CD4-positive, CD25-positive, alpha-beta regulatory T cell (primary cell): ENCODE measurements at places on chromosomes 3 and 15. TPM values are rescaled to one million over a fixed set of nuclear protein-coding genes. Genes with fewer than 3 reads are reported as not detected.

Gene VEPH1
- not detected for polyA plus RNA-seq

Gene DPH6
- 33.7 TPM for polyA plus RNA-seq

Gene OR5H14
- polyA plus RNA-seq: not detected

Gene CCDC39
- polyA plus RNA-seq: not detected

- H3K27ac ChIP-seq: no peak overlapping the region
- DNase-seq: no peak
- no peaks in the 10 kb centered on the region for H3K4me1 ChIP-seq
- H3K4me3 ChIP-seq: no peak overlapping the region
- no peaks in the 10 kb centered on the region for H3K36me3 ChIP-seq
Observed at GRCh38 chr3:105260385-105260784, 106.3 kb upstream of the ALCAM start.

DNA sequence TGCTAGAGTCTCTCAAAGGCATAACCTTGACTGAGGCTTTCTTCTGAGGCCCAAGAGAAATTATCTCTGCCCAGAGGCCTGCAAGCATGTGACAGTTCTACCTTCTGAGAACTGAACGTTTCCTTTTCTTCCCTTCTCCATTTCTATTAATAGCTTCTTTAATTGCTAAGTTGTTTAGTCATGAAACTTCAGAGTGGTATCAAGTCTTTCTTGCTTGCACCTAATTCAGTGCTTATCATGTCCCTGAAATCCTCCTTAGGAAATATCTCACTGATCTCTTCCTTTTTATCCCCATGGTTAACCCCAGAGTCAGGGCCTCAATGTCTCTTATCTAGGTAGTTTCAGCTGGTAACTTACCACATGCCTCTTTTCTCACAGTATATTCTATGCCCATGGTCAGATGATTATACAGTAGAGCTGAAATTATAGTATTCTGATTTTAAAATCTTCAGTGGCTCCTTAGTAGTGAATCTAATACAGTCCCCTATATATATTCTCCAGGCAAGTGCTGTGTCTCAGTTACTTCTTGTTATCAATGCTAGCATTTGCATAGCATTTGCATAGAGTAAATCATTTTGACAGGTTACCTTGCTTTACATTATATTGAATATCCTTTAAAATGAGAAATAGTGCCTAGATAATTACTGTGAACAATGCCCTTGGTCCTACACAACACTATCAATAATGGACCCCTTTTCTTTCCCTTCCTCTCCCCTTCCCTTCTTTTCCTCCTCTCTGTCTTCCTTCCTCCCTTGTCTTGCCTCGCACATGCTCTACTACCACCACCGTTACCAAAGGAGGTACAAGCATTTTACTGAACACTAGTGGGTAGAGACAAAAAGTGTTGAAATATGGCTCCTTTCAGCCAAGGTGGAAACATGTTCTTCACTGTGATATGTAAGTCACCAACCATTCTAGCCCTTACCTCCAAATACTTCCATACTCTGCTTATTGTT, 33.0 kb downstream of the KBTBD8 start:
- H3K27ac ChIP-seq: no peak overlapping the region
- no peak for DNase-seq
- no peaks in the 10 kb centered on the region for H3K27me3 ChIP-seq

- peaks cover 37% of the 10 kb centered on the region for H3K4me1 ChIP-seq
- DNase-seq: peak; percentile 79
- H3K36me3 ChIP-seq: peaks cover 5% of the 10 kb centered on the region
- peak within 1 kb of the TSS; percentile 23 for H3K27ac ChIP-seq
- no peaks in the 10 kb centered on the region for H3K27me3 ChIP-seq
Observed at GRCh38 chr3:52444860-52445793, at the start of gene SEMA3G. Gene SEMA3G (minus strand): TSS chr3:52445103. CDS start chr3:52445027, 76 bp downstream.

DNA sequence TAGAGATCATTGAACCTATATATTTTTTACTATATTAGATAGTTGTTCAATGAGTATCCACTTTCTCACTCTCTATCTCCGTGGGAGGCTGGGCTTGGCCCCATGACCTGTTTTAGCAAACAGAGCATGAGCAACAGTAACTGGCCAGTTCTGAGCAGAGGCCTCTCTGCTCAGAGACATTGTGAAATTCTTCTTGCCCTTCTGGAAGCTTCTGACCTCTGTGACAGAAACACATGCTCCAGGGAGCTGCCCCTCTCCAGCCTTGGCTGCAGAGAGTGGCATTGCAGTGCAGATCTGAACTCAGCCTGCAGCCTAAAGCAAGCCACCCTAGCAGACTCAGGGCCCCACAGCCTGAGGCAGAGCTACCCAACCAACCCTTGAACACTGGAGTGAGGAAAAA, 20.5 kb downstream of the FAM240A start:
- H3K27ac ChIP-seq: no peak overlapping the region
- peaks cover 2% of the 10 kb centered on the region for H3K27me3 ChIP-seq
- no peak for DNase-seq

DNA sequence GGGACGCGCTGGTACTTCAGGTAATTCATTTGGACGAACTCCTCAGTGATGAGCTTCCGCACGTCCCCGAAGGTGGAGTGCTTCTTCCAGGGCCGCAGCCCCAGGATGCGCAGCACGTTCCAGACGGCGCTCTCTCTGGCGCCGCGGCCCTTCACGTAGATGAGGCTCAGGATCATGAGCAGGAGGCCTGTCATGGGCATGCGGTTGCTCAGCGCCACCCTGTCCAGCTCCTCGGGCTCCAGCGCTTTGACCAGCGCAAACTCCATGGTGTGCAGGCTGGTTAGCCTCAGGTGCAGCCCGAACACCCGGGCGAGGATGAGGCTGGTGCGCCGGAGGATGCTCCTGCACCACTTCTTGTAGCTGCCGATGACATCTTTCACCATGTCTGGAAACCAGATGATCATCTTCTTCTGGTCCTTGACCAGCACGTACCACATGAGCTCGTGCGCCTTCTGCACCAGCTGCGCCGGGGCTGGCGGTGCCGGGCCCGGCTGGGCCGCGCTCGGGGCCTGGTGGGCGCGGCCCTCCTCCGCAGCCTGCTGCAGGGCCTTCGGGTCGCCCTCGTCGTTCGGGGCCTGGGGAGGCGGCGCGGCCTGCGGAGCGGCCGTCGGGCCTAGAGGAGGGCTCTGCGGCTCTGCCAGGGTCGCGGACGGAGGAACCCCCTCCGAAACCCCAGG, 501 bp downstream of the NDN start:
- no peak overlapping the region for H3K27ac ChIP-seq
- no peaks in the 10 kb centered on the region for H3K27me3 ChIP-seq
- H3K4me1 ChIP-seq: no peaks in the 10 kb centered on the region
- no peaks in the 10 kb centered on the region for H3K36me3 ChIP-seq
- DNase-seq: no peak
- H3K4me3 ChIP-seq: no peak overlapping the region

DNA sequence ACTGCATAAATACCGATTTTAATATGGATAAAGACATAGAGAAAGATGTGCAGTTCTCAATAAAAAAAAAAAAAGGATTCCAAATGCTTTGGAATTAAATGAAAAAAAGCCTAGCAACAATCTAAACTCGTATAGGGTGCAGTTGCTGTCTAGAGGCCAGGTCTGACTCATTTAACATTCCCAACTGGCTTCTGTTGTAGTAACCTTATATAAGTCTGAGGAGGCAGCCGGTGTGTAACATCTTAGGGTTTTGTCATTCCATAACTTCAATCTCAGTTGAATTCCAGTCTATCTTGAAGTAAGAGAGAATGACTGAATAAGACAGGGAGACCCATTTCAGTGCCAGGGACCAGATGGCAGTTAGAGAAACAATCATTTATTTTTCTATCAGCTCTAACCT, 6.5 kb downstream of the PDCD10 start:
- H3K27ac ChIP-seq: peak overlapping the region; percentile 42
- peaks cover 69% of the 10 kb centered on the region for H3K4me1 ChIP-seq
- H3K36me3 ChIP-seq: peaks cover 4% of the 10 kb centered on the region
- H3K4me3 ChIP-seq: peak overlapping the region; percentile 35

DNA sequence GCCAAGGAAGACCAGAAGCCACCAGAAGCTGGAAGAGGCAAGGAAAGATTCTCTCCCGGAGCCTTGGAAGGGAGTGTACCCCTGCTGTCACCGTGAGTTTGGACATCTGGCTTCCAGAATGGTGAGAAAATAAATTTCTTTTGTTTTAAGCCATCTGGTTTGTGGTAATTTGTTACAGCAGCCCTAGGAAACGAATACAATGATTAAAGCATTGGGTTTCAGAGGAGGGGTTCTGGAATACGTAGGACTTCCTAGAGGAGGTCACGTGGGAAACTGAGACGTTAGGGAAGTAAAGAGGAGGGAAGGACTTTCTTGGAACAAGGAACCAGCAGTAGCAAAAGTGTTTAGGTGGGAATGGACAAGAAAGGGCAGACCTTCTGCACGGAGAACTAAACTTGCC, 377.7 kb downstream of the IL20RB start:
- DNase-seq: no peak
- no peaks in the 10 kb centered on the region for H3K36me3 ChIP-seq
- no peak overlapping the region for H3K4me3 ChIP-seq
- H3K27me3 ChIP-seq: no peaks in the 10 kb centered on the region

GRCh38 chr15:34650177-34650576, 66.7 kb upstream of the GOLGA8B start:
- H3K36me3 ChIP-seq: no peaks in the 10 kb centered on the region
- H3K4me3 ChIP-seq: no peak overlapping the region
- no peak for DNase-seq

GRCh38 chr3:127690823-127691452, 18.2 kb downstream of the ABTB1 start:
- no peaks in the 10 kb centered on the region for H3K27me3 ChIP-seq
- H3K4me3 ChIP-seq: no peak overlapping the region
- H3K36me3 ChIP-seq: no peaks in the 10 kb centered on the region
- no peak overlapping the region for H3K27ac ChIP-seq
- no peak for DNase-seq
- no peaks in the 10 kb centered on the region for H3K4me1 ChIP-seq
